Astrocyte of the spinal cord (primary cell): ENCODE measurements at places on chromosomes 5 and 9.

GRCh38 chr5:109612278-109612905 is 77.3 kb upstream of the MAN2A1 start:
- no peak for DNase-seq

DNA sequence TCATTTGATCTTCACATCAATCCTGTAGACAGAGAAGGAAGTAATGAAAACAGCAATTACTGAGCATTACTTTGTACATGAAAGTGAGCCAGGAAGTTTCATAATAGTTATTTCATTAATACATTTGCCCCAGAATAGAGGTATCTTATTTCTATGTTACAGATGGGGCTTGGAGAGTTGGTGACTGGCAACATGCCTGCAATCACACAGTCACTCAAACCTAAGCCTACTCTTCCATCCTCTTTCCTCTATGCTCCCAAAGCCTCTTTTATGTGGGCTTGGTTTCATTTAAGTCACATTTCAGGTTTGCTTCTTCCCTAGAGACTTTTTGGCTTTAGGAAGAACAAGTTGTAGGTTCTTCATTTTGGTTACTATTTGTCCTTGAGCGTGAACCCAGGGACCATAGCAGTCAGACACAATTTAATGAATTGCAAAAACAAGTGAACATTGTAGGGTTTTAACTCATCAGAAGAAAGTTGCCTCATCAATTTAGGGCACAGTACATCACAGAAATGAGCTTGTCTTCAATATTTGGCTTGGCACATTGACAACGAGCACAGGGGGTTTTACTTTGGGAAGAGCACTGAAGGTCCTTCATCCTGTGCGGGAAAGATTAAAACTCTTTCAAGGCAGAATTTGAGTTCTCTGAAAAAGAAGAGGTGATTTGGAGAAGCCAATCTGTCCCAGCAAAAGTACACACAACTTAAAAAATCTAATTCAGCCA is 381.1 kb downstream of the TMEM38B start:
- DNase-seq = no peak

- DNase-seq = no peak
These were observed 46.5 kb downstream of the ZNF474 start for GRCh38 chr5:122175852-122176251.

GRCh38 chr9:99680191-99680590 is 141.5 kb upstream of the NR4A3 start:
- peak; percentile 54 for DNase-seq

GRCh38 chr9:14278291-14278721 is 35.6 kb downstream of the NFIB start:
- DNase-seq = peak; percentile 83

DNA sequence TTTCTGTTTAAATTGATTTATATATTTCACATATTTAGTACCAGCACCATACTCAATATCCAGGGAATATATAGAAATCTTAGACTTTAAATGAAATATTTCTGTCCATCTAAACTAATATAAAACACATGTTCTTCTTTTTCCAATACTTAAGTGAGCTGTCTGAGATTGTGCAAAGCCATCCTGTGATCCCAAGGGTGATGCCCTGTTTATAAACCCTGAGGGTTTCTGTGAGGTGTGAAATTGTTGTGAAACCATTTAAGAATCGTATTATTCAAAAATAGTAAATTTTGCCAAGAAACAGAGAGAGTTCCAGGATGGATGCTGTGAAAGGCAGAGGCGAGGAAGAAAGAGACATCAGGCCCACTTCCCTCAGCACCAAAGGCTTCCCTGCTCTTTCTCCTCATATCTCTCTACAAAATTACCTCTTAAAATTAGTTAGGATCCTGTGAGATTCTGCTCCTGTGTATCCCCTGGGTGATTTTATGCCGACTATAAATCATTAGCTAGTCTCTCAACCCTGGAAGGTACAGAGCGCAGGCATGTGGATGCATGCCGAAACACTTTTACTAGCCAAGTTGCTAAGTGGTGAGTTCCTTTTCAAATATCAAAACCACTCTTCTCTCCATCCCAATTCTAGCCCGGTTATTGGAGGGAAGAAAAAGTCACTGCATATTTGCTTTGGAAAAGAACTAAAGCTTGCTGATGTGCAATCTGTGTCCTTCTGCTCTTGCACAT is 183.0 kb downstream of the GLIS3 start:
- DNase-seq = no peak

DNA sequence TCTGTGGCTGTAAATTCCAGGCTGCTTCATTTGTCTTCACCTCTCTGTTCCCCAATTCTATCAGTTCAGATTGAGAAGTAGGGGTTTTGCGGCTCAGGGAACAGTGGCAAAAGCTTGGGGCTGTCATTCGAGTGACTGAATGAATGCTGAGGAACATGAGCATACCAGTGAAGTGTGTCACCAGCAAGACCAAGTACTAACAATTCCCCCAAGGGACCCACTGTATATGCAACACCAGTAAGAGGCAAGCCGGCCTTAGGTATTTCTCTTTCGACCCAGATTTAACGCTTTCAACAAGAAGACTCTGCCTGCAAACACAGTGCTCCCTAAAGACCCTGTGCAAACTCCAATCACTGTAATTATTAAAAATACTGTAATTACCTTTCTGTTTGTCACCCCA is 25.8 kb downstream of the KLHL3 start:
- no peak for DNase-seq

GRCh38 chr5:56025151-56025885 is 30.6 kb upstream of the IL6ST start:
- DNase-seq = no peak
